ENCODE measurements at places on chromosomes 6 and 20.

DNA sequence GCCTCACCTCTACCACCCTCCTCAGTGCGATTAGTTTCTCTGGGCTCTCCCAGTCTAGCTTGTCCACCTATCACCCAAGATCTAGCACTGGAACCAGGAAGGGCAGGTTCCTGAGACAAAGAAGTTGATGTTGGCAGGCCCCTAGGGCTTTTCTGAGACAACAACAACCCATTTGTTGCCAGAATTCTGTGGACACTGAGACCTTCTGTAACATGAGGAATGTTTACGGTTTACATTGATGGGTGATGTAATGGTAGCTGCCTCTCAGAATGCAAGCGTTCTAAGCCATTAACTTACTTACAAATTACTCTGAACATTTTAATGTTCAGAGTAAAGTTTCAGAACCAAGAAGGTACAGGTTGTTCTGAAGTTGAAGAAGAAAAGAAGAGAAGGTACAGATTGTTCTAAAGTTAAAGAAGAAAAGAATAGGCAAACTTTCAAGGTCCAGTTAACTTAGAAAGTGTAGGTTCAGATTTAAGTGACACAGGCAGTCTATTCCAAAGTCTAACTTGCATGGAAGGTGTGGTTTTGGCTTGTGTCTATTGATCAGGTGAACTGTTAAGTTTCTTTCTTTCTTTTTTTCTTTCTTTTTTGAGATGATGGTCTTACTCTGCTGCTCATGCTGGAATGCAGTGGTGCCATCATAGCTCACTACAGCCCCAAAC lies 3.7 kb upstream of the MED23 start:
- no peak for DNase-seq

DNA sequence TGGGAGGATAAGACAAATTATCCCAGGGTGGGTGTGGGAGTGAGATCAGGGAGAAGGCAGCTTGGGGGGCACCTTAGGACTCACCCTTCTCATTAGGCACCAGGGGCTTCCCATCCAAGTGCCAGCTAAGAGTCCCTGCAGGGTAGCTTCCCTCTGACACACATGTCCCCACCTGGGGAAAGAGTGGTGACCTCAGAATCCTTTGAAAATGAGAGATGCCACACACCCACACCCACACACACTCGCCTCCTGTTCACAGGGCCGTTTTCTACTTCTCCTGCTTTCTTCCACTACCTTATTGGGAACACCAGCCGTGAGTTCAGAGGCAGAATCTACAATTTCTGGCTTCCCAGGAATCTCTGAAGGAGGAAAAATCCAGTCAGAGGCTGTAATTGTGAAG lies 1.0 kb downstream of the AGER start:
- DNase-seq: no peak

DNA sequence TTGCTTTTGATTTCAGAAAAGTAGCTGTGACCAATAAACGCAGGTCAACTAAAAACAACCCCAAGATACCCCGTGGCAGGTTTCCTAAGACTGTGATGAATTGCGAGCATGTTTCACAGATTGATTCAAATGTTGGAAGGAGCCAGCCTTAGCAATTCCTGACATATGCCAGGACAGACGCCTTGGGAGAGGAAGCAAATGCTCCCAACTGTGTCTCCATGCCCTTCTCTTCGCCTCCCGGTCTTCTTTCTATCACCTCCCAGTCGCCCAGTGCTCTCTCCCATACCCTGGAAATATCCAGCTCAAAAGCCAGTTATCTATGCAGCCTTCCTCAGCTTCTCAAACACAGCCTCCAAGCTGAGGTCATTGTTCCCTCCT lies 32.0 kb downstream of the KIAA0319 start:
- DNase-seq: no peak

- DNase-seq: no peak
Observed at GRCh38 chr6:131803007-131803769, 4.6 kb upstream of the ENPP1 start.

GRCh38 chr20:18638768-18639167 lies 50.9 kb downstream of the DTD1 start:
- no peak for DNase-seq

- DNase-seq: no peak
Observed at GRCh38 chr20:6061544-6061943, 7.7 kb upstream of the LRRN4 start.

- DNase-seq: no peak
Observed at GRCh38 chr6:170125456-170126300, 165.2 kb downstream of the DLL1 start.

DNA sequence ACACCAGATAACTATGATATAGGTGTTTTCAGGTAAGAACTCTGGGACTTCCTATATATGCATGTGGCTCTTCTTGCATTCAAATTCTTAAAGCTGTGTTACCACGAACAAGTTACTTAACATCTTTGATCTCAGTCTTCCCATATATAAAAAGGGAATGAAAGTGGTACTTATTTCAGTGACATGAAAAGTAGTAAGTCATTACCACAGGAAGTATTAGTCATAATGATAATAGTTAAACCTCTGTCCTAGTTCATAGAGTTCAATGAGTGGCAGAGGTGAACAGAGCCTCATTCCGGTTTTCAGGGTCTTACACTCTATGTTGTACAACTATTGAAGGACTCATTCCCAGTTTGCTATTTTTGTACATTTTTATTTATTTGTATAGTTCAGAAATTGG lies 237.0 kb downstream of the NKAIN2 start:
- DNase-seq: no peak

DNA sequence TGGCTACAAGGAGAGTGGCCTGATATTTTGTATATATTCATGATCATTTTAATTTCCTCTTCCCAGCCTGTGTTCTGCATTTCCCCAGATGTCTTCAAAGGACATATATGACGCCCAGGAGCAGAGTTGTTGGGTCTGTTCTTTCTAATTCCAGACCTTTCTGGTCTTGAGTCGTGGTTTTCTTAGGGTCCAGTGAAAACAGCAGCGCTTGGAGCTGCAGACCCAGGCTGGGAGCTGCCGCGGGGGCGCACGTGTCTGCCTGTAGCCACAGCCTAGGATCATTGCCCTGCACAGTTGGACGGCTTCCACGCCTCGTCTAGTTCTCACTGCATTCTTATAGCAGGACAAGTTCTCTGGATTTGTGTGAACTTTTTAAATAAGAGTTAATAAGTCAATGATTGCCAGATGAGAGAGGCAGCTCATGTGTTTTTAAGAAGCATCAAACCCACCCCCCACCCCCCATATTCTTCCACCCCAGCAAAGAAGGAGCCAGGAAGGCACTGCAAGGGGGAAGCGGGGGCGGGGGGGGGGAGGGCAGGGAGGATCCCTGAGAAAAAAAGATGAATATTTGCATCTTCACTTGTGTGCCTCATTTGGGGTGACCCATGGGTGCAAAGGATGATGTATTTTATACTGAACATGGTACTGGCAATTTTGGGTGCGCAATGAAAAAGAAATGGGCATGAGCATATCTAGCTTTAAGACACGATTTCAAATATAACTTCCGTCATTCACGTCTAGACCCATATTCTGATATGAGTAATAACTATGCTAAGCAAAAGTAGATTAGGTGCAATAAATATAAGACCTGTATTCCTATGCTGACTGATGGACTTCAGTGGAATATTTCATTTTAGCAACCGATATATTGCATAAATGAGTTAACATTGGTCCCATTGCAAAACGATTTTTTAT lies 160.0 kb downstream of the TBXT start:
- DNase-seq: no peak

- no peak for DNase-seq
Observed at GRCh38 chr6:65557224-65557623, 149.8 kb downstream of the EYS start.

GRCh38 chr6:32842690-32843089 lies 1.2 kb downstream of the PSMB8 start:
- DNase-seq: no peak

- DNase-seq: no peak
Observed at GRCh38 chr20:3980260-3981131, 34.9 kb downstream of the RNF24 start.

- no peak for DNase-seq
Observed at GRCh38 chr6:36544228-36544627, 3.1 kb downstream of the STK38 start.

DNA sequence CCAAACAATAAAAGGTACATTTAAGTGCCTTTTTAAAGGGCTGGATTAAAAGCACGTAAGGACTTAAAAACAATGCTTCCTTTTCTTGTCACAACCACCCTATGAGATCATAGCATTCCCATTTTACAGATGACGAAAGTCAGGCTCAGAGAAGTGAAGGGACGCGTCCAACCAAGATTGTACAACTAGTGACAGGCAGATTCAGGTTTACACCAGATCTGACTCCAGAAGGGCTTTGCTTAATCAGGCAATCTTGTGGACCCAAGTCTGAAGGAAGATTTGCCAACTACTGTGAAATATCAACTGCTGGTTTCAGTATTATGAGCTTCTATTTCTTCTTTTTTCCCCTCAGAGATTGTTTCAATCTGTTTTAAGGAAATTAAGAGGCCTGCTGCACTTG lies 877 bp downstream of the ENPP4 start:
- DNase-seq: no peak

GRCh38 chr6:157346373-157346772 lies 23.1 kb upstream of the TMEM242 start:
- no peak for DNase-seq

GRCh38 chr20:37770908-37771307 lies 77.1 kb downstream of the CTNNBL1 start:
- no peak for DNase-seq

- no peak for DNase-seq
Observed at GRCh38 chr6:160178271-160178670, 56.7 kb downstream of the SLC22A1 start.

DNA sequence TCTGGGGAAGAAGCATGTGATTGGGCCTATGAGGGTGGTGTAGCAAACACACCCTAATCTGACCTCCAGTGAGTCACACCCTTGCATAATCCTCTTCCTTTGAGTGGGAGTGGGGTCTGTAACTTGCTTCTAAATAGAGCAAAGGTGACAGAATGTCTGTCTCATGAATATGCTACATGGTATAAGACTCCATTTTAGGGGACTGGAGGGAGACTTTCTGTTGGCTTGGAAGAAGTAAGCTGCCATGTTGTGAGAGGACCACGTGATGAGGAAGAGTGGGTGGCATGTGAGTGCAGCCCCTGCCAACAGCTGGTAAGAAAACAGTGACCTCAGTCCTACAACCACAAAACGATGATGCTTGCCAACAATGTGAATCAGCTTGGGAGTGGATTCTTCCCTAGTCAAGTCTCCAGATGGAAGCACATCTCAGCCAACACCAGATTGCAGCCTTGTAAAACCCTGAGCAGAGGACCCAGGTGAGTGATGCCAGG lies 3.7 kb downstream of the AK9 start:
- DNase-seq: no peak

- no peak for DNase-seq
Observed at GRCh38 chr6:108581932-108582475, 21.3 kb downstream of the FOXO3 start.

GRCh38 chr6:11931296-11932035 lies 80.6 kb upstream of the HIVEP1 start:
- DNase-seq: no peak

DNA sequence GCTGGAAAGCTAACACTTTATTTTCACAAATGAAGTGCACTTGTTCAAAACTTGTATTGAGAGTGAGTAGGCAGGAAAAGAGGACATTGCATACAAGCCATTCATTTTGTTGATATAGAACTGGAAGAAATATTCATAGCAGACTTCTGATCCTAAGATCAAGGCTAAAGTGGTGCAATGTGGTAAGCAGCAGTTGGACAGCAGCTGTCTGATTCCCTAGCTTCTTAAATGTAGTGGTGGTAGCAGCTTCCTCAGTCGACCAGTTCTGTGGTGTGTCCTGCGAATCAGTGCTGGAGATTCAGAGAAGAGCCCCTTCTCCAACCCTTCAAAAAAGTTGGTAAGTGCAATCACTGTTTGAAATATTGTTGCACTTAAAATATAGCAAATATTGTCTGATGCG lies 281.7 kb upstream of the GJE1 start:
- no peak for DNase-seq

- DNase-seq: no peak
Observed at GRCh38 chr6:37006793-37007339, 1.4 kb downstream of the FGD2 start.

Measured in right renal pelvis (tissue), 4 donors.